ENCODE measurements at places on chromosomes 2 and 18.

DNA sequence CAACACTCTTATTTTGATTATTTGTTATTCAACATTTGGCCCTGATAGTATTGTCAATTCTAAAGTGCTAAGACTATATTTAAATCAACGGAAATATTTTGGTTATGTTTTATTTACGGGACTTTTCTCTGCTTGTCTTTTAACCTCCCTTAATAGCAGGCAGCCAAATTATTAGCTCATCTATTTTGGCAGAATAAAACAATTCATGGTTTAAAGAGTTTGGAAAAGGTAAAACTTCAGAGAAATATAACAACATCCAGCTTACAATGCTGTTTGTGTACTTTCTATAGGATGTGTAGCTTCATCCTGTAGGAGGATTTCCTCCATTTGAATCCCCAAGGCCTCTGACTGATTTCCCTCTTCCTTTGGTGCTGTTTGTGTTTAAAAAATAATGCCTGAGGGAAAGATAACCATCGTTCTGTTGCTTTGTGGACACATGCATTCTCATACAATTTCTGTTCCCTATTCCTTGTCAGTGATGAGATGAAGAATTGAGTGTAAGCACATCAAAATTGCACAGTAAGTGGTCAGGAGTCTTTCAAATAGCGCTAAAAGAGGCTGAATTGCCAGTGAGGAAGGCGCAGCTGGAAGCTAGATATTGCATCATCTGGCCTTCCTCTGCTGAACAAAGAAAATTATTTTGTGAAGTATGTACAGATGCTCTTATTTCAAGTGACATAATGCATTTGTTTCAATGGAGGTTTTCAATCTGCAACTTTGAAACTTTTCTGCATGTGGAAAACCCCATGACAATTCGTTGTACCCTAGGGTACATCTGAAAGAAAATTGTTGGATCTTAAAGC, 80.3 kb downstream of the CD28 start:
- DNase-seq, result no peak

GRCh38 chr2:54927085-54927750, 123.0 kb downstream of the RTN4 start:
- DNase-seq, result no peak

DNA sequence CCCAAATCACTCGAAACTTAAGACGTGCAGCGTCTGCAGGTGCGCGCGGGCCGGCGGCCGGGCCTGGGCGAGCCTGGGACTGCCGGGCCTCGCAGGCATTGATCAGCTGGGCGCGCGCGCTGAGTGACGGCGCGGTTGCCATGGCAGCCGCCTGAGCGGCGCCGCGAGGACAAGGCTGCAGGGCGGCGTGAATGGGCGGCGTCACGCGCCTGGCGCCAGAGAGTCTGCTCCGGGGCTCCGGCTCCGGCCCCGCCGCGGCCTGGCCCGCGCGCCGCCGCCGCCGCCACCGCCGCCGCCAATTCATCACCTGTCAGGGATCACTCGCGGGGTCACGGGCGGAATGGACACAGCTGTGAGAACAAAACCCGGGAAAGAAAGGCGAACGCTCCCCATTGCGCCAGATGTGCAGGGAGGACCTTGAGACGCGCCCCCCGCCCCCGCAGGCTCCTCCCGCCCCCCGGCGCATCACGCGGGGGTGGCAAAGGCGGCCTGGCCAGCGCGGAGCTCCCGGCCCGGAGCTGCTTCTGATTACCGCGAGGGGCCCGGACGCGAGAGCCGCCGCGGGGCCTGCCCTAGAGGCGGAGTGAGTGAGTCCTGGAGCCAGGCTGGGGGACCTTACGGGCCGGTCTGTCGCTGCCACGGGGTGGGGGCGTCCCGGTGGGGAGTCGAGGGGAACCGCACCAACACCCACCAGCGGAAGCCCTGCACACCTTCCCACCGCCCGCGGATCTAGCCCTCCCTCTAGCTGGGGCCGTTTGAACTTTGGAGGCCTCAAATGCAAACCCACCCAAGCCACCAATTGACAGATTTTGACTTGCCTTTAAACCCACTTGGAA, 2.9 kb upstream of the ID2 start:
- DNase-seq, result peak; percentile 93

DNA sequence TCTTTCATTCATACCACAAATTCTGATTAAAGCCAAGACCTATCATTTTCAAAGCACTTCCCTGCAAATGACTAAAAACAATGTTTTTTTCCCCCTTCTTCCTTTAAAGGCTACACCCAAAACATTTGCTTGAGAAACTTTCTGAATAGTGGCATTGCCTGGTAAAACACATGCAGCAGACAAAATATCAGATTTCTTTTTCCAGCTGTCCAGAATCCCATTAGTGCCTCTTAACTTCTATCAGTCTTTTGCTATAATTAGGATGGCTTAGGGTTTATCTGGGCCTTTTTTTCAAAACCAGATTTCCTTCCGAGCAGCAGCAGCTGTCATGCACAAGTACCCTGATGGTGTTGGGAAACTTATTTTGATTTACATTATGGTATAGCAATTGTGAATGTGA, 50.6 kb downstream of the ALPK2 start:
- DNase-seq, result no peak

GRCh38 chr2:19488009-19488691, 129.7 kb upstream of the OSR1 start:
- DNase-seq, result no peak

GRCh38 chr18:45998244-45998643, 31.1 kb upstream of the EPG5 start:
- DNase-seq, result no peak

DNA sequence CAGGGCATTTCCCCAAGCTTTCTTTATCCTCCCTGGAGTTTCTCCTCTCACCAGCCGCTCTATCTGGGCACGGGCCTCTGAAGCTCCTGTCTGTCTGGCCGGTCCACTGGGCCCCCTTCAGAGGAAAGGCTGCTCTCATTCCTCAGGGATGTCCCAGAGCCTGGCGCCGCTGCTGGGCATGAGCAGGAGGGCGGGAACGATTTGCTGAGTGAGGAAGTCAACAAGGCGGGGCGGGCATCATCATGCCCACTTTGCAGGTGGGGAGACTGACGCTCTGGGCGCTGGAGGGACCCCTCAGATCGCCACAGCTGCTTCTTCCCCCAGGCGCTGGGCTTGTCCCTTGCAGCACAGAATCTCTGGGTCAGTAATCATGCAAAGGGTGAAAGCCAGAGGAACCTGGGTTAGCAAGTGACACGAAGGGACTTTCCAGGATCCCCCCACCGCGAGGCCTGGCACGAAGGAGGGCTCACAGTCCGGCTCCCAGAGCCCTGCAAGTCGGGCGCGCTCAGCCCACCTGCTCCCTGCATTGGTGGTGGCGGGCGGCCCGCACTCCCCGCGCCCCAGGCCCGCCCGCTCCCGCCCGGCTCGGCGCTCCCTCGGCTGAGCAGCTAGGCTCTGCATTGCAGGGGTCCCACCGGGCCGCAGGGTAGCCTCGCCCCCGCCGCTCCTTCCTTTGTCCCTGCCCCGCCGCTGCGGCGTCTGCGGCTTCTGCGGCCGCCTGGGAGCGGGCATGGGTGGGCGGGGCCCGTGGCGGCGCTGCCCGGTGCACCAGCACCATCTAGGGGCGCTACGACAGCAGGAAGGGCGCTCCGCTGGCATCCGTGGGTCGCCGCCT, 157.8 kb downstream of the CYRIA start:
- DNase-seq, result peak; percentile 62

GRCh38 chr2:223075301-223076270, 23.6 kb downstream of the KCNE4 start:
- DNase-seq, result no peak

DNA sequence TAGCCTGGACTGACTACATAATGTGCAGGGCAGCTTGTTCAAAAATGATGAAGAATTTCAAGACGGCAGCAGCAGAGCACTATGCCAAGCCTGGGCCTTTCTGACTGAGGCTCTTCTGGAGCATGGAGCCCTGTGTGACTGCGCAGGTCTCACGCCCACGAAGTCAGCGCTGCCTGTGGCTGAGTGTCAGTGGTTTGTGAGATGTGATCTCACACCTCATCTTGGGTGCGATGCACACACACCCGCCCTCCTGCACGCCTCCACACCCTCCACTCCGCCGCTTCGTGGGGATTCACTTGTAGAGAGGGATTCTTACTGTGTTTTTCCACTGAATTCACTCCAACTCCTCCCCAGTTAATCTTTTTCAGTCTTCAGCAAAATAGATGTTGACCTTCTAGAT, 103.9 kb downstream of the VIT start:
- DNase-seq, result no peak

Measured in cerebellum (tissue), 4 donors.